Daoy (cell line): ENCODE measurements at places on chromosomes 3 and 15.

DNA sequence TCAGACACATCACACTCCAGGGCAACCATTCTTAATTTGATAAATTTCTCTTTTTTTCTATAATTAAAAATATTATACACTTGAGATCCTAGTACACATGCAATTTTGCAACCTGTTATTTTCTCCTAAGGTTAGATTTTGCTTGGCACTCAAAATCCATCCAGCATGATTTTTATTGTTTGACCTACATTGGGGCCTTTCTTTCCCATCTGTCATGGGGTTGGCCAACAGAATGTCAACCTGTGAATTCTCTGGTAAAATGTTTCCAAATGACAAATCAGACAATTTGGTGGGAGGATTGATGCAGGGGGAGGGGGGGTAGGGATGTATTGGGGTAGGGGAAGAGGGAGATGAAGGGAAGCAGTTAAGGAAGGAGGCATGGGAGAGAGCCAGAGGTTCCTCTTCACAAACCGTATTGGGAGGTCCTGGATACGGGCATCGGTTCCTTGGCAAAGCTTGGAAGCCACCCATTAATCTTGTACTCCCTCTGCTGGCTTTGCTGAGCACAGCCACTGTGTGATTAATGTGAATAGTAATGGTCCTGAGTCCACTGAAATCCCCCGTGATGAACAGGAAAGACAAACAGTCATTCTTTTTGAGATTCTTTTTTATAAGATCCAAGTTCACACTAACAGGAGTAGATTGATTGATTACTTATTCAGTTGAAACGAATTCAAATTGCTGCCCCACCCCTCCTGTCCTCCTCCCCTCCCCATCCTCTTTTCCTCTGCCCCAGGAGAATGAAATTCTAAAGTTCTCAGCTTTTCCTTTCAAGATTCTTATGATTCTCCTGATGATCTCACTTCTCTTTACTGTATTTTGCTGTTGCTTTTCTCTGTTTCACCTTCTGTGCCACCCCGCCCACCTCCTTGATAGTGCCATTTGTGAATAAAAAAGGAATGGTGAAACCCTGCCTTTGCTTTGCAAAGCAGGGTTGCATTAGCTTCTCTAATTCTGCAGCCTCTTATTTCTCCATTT, 82.2 kb upstream of the SLC25A26 start:
- DNase-seq, result peak; percentile 64

GRCh38 chr15:79970624-79971434, at the start of gene BCL2A1:
TSS of gene BCL2A1 (minus strand) at chr15:79971196. CDS start at chr15:79971119, 77 bp downstream.
- DNase-seq, result peak; percentile 77

GRCh38 chr3:46974421-46975171, 1.9 kb downstream of the CCDC12 start:
- no peak for DNase-seq

GRCh38 chr3:119681279-119681678, 4.1 kb upstream of the COX17 start:
- DNase-seq, result peak; percentile 34

- DNase-seq, result no peak
Observed at GRCh38 chr3:111352585-111352984, 189.4 kb upstream of the CD96 start.

DNA sequence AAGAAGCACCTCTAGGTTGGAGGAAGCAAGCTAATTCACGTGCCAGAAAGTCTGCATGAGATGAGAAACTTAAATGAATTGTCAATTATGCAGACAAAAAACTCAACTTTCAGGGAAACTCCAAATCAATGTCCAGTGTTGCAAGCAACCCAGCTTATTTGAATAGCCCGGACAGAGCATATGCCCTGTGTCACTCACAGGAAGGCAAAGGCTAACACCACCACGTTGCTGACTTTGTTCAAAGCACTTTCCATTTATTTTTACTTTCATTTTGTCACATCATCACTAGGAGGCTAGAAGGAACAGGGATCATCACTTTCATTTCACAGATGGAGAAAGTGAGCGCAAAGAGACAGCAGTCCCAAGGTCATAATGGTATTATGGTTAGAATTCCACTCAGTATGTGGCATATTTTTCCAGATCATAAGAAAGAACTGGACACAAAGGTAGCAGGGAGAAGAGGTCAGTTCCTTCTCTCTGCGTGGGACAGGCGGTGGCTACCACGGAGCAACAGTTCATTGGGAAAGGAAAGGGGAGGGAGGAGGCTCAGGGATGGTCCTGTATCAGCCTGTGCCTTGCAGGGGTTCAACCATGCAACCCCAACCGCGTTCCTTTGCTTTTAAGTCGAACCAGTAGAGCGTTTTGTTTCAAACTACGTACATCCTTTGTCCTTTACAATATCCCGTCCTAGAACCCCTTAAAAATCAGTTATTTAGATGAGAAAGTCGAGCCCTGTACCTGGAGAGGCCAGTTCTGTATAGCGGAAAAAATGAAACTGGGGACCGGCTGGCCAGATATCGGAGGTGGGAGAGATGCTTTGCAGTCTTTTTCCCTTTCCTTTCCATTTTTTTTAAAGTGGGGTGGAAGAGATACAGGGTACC, 1.1 kb downstream of the HEG1 start:
- DNase-seq, result peak; percentile 63

- peak; percentile 55 for DNase-seq
Observed at GRCh38 chr3:168620854-168621253, 525.1 kb upstream of the GOLIM4 start.

GRCh38 chr15:90058308-90058707, 44.0 kb downstream of the IDH2 start:
- no peak for DNase-seq

DNA sequence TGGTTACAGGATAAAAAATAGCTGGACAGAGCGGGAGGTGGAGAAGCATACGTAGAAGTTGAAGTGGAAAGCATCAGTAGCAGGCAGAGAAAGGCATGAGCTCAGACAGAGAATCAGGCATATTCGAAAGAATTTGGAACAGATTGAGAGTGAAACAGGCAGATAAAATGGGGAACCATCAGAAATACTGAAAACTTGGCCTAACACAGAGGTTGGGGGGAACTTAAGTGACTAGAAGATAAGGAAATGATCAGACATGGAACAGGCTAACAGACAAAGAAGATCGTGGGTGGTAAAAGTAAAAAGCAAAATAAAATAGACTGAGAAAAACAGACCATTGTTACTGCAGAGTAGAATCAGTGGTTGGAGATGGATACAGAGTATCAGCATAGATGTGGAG, 32.9 kb downstream of the GTF2E1 start:
- no peak for DNase-seq

- DNase-seq, result no peak
Observed at GRCh38 chr3:94481226-94481898, 418.5 kb downstream of the NSUN3 start.

- no peak for DNase-seq
Observed at GRCh38 chr15:70509731-70510143, 253.6 kb downstream of the UACA start.

DNA sequence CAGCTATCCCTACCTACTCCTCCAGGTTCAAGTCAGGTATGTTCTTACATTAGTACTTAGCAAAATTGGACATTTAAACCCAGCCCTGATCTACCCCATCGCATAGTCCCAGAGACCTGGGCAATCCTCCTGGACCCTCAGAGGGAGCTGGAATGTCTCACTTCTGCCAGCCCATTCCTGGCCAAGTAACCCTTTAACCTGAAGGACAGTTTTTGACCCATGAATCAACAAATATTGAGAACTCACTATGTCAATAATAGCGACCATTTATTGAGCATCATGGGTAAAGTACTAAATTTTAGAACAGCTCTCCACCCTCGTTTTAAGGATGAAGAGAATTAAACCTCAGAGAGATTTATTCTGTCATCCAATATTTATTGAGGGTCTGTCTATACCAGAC, 70.4 kb downstream of the RBPMS2 start:
- no peak for DNase-seq
